ENCODE measurements at places on chromosomes 3 and 15.

DNA sequence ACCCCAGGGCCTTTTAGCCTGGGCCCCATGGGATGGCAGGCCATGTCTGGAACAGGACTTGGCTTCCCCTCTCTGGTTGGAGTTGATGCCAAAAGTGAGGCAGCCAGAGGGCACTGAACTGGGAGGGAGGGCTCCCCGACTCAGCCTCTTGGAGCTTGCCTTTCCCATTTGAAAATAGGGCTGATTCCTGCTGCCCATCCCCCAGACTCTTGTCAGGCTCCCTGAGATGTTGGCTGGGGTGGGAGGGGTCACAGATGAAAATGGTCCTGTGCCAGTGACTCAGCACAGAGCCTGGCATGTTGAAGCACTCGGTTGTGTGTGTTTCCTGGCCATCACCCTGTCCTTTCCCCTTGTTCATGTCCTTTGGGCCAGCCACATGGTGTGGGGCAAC is 6.6 kb downstream of the PPCDC start:
- peak; percentile 64 for DNase-seq

GRCh38 chr15:58524247-58524646 is 92.5 kb downstream of the LIPC start:
- no peak for DNase-seq

GRCh38 chr3:54957711-54958110 is 29.9 kb upstream of the LRTM1 start:
- peak; percentile 22 for DNase-seq

- DNase-seq, result peak; percentile 53
Measured at GRCh38 chr15:80060356-80061006, 1.0 kb downstream of the ZFAND6 start.

DNA sequence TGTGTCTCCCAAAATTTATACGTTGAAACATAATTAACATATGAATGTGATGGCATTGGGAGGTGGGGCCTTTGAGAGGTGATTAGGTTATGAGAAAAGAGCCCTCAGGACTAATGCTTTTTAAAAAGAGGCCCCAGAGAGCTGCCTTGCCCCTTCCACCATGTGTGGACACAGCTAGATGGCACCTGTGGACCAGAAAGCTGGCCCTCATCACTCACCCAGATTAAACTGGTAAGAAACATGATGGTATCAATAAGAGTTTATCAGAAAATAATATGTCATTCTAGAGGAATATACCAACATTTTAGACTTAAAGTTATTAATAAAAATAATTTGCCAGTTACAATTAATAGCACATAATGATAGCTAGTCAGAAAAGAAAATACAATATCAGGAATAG is 25.2 kb upstream of the FAN1 start:
- no peak for DNase-seq

DNA sequence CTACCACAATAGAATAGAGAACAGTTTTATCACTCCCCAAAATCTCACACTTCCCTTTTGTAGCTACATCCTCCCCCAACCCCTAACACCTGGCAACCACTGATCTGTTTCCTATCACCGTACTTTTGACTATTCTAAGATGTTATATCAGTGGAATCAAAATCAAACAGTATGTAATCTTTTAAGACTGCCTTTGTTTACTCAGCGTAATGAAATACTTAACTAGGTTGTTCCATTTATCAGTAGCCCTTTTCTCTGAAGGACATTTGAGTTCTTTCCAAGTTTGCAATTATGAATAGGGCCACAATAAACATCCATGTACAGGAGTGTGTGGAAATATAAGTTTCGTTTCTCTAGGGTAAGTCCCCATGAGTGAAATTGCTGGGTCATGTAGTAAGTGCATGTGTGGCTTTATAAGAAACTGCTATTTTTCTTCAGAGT is 372.3 kb downstream of the SV2B start:
- DNase-seq, result no peak

DNA sequence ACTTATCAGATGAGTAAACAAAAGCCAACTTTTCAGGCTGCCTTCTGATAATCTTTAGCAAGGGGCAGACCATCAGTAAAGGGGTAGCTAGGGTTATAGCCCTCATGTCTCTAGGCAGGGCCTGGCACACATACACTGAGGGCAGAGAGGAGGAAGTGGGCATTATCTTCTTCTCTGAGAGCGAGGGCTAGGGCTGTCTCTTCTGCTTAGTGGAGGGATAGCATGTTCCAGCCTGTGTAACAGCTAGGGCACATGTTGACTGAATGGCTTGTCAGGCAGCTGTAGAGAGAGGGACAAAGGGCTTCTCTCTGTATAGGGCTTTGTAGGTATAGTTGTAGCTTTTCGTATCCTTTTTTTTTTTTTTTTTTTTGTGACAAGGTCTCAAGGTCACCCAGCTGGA is 17.8 kb downstream of the CRTC3 start:
- DNase-seq, result no peak

GRCh38 chr3:141511361-141511760 is 24.5 kb downstream of the RASA2 start:
- no peak for DNase-seq

DNA sequence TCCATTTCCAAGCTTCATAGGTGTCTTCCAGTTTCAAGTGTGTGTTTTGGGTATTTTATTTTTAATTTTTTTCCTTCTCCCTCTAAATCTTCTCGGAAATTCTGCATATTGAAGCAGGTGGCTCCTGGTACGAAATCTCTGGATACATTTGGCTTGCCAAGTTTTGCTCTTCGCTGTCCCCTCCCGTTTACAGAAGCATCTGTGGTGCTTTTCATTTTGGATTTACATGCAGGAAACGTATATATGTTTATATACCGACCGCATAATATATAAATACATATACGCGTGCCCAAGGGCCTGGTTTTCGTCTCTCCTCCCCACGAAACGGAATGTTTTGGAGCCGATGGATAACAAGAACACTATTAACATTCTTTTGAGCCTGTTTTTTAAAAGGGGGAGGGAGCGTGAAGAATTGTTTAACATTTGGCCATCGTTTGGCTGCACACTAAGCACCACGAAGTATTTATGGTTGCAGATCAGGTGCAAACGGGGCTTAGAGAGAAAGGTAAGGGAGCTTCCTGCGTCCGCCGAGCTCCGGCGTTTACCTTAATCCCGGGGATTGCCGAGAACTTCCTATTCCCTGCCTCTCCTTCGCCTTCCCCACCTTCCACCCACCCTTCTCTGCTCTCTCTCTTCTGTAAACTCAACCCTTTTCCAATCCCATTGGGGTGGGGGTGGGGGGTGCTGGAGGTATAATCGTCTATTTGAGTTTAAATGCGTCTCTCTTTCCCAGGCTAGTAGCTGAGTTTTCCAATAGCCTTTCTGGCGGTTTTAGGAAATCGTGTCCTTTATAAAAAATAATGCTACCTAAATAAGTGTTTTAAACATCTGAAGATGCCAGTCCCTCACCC is 1.1 kb upstream of the NLGN1 start:
- peak; percentile 35 for DNase-seq

DNA sequence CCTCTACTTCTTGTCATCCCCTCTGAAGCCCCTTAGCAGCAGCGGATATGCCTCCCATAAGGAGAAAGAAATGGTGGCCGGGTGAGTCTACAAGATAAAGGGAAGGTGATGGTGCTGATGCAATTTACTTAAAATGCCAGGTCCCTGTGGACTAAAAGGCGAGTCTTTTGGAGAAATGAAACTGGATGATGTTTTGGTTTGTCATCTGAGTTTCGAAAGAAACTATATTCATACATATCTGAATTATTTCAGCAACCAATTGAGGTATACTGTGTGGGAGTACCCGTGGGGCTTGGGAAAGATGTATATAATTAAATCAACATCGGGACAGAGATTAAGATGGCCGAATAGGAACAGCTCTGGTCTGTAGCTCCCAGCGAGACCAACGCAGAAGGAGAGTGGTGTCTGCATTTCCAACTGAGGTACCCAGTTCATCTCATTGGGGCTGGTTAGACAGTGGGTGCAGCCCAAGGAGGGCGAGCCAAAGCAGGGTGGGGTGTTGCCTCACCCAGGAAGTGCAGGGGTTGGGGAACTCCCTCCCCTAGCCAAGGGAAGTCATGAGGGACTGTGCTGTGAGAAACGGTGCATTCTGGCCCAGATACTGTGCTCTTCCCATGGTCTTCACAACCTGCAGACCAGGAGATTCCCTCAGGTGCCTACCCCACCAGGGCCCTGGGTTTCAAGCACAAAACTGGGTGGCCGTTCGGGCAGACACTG is 210.6 kb upstream of the CHRM5 start:
- no peak for DNase-seq

DNA sequence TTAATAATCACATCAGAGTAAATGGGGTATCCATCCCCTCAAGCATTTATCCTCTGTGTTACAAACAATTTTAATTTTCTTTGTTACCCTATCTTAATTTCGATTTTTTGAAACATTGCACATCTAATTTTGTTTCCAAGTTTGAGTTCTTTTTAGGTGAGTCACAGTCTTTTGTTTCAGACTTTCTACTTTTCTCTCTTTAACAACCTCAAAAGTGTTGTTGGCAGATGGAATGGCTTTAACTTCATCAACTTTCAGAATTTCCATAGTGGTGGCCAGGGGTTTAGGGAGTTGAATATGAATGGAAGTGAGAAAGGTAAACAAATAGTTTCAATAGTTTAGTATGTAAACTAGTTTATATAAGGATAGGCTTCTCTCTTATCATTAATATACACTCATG is 223.0 kb upstream of the MLF1 start:
- DNase-seq, result peak; percentile 12
